ENCODE measurements at places on chromosomes 1 and 21.

DNA sequence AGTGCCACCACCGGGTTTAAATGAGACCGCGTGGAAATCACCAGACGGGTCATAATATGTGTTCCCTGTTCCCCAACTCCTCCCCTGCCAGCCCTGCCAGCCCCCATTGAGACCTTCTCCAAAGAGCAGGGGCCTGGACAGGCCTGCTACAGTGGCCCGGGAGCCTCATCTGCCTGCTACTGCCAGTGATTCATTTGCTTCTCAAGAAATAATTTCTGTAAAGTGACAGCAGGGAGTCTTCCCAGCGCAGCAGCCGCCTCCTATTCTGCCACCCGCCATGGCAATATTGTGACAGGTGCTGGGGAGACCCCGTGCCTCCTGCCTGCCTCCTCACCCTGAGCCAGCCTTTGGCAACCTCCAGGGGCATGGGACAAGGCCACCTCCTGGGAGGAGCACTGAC, 8.9 kb downstream of the IFFO2 start:
- no peak for DNase-seq

- DNase-seq, result peak; percentile 77
Measured at GRCh38 chr1:32107742-32108661, at the start of gene KPNA6. Gene KPNA6, plus strand, starts transcription at chr1:32108056. Its CDS starts 75 bp downstream, at chr1:32108131.

GRCh38 chr1:37438037-37438868, 36.1 kb upstream of the ZC3H12A start:
- no peak for DNase-seq

GRCh38 chr1:98068016-98068415, 147.2 kb upstream of the DPYD start:
- DNase-seq, result no peak

DNA sequence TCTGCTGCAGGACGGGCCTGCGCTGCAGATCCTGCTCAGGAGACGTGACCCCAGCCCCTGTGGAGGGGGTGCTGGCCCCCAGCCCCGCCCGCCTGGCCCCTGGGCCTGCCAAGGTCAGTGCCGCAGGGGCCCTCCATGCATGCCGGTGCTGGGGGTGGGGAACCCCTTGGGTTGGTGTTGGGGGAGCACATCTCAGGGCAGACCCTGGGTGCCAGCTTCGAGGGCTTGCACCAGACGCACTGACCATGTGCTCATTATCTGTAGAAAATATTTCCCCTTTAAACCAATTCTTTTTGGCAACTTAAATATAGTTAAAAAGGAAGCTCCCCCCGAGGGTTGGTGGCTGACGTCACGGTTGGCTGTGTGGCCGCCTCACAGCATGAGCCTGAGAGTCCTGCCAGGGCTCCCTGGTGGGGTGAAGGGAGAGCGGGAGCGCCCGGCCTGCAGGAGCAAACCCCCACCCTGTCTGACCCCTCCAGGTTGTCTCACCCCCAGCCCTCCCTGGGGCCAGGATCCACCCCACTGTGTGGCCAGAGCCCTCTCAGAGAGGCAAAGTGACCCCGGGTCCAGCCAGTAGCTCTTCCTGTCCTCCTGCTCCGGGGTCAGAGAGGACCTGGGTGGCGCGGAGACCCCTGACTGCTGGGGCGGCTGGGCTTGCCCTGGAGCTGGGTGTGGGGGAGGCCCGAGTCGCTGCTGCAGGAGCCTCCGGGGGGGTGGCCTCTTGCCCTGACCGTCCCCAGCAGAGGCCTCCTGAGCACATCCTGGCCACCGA, 5.3 kb upstream of the PFKL start:
- DNase-seq, result no peak

- no peak for DNase-seq
Measured at GRCh38 chr1:94012708-94013366, 103.6 kb upstream of the GCLM start.

- DNase-seq, result peak; percentile 56
Measured at GRCh38 chr1:155050560-155051341, at the start of gene ADAM15. Gene ADAM15, plus strand, starts transcription at chr1:155051316. Its CDS starts 71 bp downstream, at chr1:155051387.

DNA sequence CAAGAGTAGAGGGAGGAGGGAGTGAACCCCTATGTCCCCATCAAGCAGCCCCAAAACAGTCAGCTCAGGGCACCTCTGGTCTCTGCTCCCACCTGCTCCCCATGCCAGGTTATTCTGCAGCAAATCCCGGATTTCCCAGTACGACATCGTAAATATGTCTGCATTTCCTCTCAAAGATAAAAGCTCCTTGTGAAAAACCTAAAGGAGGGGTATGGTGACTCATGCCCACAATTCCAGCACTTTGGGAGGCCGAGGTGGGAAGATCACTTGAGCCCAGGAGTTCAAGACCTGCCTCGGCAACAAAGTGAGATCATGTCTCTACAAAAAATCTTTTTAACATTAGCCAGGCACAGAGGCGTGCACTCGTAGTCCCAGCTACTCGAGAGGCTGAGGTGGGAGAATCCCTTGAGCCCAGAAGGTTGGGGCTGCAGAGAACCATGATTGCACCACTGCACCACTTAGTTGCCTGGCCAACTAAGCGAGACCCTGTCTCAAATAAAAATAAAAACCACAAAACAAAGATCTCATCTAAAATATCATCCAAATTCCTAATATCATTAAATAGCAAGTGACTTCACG, 7.1 kb downstream of the ACOT7 start:
- DNase-seq, result no peak

- DNase-seq, result no peak
Measured at GRCh38 chr1:186848509-186849130, 19.9 kb downstream of the PLA2G4A start.

- DNase-seq, result no peak
Measured at GRCh38 chr1:175195798-175196197, 3.2 kb upstream of the KIAA0040 start.

DNA sequence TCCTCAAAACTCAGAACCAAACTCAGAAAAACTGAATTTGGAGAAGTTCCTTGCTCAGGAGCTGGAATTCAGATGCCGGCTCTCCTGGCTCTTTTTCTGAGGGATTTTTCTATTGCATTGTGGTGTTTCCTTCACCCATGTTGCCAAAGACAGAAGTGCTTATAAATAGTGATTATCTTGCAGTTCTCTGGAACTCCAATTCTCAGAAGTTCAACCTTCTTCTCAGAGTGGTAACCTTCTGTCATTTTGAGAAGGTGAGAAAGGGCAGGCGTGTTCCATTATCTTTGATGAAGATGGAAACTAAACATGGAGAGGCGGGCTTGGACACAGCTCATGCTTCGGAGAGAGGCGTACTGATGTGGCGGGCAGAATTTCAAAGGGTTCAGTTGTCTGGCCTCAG, 12.4 kb upstream of the ETV3 start:
- DNase-seq, result no peak

GRCh38 chr1:154326546-154327465, 1.5 kb downstream of the ATP8B2 start:
- no peak for DNase-seq

DNA sequence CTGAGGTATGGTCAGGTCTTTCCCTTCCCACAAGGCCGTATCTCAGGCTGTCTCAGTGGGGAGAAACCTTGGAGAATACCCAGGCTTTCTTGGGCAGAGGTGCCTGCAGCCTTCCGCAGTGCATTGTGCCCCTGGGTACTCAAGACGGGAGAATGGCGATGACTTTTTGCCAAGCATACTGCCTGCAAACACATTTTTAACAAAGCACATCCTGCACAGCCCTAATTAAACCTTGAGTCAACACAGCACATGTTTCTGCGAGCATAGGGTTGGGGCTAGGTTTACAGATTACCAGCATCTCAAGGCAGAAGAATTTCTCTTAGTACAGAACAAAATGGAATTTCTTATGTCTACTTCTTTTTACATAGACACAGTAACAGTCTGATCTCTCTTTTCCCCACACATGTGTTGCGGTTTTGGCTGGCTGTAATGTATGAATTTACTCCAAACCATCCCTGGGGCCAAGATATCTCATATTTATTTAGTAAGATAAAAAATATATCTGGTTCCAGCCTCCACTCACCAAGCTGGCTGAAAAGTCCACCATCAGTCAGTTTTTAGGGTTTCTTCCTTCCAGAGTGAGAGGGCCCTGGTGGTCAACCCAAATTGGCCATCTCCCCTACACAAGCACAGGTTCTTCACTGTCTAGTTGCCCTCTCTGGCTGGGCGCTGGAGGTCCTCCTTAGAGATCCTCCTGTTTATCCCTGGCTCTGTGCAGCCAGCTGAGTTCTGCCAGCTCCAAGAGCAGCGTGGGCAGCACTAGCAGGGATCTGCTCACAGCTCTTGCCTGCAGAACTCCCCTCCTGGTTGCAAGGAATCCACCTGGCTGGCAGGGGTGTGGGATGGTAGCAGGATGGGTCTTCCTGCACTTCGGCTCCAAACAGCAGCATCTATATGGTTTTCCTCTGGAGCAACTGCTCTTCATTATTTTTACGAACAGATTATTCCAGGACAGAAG, 2.6 kb downstream of the FAAH start:
- no peak for DNase-seq

- no peak for DNase-seq
Measured at GRCh38 chr1:39638965-39639304, 508 bp downstream of the HEYL start.

- DNase-seq, result no peak
Measured at GRCh38 chr21:35976929-35977328, 83.4 kb downstream of the SETD4 start.

DNA sequence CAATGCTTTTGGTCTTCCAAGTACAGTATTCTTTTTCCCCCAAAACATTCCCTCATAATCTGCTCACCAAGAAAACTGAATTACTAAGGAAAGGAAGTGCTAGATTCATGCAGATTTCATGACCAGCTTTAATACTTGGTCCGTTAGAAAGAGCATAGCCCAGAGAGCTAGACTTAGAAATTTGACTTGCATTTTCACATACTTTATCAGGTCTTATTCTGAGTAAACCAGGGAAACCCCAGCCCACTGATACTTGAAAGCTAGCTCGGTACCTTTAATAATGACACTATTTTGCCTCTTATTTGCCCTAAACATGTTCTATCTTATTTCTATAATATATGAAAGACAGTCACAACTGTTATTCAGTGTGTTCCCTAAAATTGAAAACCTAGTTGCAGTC, 204.5 kb downstream of the TTLL7 start:
- no peak for DNase-seq

DNA sequence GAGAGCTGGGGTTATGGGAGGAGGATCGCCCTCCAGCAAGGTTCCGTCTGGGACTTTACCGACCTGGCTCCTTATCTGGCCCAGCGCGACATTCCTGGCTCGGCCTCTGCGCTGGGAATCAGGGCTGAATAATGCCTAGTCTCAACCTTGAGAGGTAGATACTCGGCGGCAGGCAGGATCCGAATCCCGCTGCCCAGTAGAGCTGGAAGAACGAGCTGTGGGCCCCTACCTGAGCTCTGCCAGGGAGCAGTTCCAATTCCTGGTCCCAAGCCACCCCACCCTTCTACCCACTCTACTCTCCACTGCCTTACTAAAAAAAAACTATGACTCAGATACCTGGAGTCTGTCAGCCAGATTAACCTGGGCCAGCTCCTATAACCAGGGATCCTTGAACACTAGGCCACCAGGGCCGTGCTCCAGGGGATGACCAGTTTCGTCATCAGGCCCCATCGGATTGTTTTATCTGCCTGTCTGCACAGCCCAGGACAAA, 53.6 kb downstream of the RHBG start:
- no peak for DNase-seq

- DNase-seq, result no peak
Measured at GRCh38 chr1:222784916-222785315, 29.9 kb upstream of the DISP1 start.

- DNase-seq, result no peak
Measured at GRCh38 chr1:233912909-233913308, 8.4 kb downstream of the SLC35F3 start.

- no peak for DNase-seq
Measured at GRCh38 chr1:223224465-223224864, 81.4 kb upstream of the TLR5 start.

DNA sequence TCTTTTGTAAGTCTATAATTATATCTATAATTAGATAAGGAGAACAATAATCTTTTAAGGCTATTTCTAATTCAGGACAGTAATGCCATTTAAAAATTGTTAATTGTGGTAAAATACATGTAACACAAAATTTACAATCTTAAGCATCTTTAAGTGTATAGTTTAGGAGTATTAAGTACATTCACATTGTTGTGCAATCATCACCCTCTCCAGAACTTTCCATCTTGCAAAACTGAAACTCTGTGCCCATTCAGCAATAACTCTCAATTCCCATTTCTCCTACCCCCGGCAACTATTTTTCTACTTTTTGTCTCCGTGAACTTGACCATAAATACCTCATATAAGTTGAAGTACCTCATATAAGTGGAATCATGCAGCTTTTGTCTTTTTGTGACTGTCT, 93.9 kb upstream of the KCNA3 start:
- DNase-seq, result no peak

DNA sequence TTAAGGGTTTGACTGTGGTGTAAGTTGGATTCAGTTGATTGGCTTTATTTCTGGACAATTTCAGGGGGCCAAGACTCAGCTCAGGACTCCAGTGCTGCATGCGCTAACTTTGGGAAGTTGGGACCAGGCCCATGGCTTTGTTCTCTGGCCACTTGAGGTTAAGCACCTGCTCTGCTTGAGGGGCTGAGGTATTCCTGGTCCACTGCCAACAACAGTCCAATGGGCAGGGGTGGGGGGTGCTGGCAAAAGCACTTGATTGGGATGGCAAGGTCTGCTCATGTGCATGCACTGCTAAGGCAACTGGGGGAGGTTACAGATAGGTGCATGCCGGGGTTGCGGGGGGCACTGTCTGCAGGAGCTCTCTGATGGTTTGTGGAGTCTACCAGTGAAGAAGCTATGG, 52.6 kb upstream of the ASB17 start:
- no peak for DNase-seq

DNA sequence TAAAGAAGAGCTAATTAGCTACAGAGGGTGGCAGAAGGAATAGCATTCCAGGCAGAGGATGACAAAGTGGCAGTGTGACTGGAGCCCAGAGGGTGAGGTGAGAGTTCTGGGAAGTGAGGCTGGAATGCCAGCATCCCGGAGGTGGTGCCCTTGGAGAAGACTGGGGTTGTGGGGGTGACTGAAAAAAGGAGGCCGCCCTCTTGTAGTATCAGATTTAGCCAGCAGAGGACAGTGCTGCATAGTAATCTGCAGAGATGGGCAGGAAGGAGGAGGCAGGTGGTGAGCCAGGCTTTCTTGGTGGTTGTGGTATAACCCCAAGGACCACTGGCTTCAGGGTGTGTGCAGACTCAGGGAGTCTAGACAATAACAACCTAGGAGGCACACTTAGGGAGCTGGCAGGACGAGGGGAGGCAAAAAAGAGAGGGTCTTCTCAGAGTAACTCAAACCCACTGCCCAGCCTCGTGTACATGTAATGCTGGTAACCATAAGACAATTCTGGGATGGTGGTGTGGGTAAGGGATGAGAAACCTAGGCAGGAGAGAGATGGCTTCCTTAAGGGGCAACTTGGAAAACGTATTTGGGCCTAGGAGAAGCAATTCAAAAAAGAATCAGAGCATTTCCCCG, 30.5 kb downstream of the MROH7 start:
- DNase-seq, result peak; percentile 28

- no peak for DNase-seq
Measured at GRCh38 chr1:219902951-219903350, 25.4 kb downstream of the SLC30A10 start.

GRCh38 chr21:42532466-42533181, 19.0 kb downstream of the SLC37A1 start:
- no peak for DNase-seq

- no peak for DNase-seq
Measured at GRCh38 chr1:216310776-216311175, 112.5 kb downstream of the USH2A start.

Measured in stimulated activated CD8-positive, alpha-beta memory T cell treated with anti-CD3 and anti-CD28 coated beads, Interleukin-2, amount 100 ng/mL, for 1 hour (primary cell).